ENCODE measurements at places on chromosomes 4 and X.

DNA sequence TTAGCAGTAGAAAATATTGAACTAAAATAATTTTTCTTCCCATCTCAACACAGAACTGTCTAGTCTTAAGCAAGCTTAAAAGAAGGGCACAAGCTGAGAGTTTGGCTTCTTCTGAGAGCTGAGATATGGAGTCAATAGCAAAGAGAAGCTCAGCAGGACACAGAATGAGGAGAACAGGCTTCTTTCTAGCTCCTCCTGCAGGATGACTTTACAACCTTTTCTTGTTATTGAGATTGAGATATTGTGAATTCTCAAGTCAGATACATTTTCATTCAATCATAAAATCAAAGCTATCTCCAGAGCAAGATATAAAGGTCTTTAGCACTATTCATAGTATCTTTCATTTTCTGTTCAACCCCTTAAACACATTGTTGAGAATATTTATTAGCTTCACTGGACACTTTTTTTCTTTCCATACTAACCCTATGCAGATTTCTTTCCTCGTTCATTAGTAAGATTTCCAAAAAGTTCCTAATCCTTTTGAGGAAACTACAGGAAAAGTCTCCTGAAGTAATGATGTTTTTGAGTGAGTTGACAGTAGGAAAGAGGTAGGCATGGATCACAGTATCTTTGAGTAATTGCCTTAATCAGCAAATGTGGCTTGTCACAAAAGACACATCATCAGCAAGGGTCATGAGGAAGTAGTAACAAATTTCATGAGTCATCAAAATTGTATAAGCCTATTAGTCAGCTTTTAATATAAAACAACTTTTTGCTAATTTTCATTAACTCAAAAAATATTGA is 17.8 kb upstream of the CXCL3 start:
- DNase-seq, result peak; percentile 27

GRCh38 chrX:105803891-105804290 is 18.4 kb upstream of the NRK start:
- no peak for DNase-seq

DNA sequence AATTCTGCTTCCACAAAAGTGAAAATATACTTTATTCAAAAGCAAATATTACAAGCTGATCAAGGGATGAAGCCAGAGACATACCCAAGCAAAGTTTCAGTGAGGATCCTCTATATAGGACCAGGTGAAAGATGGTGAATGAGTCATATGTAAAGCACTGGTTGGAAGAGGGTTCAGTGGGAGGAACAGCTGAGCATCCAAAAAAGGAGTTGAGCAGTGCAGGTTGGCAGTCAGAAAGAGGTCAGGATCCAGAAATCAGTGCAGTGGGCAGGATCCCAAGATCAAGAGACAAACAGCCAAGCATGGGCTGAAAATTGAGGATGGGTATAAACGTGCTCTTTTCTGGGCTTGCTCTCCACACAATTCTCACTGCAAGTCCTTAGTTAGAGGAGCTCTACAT is 30.3 kb downstream of the OTC start:
- no peak for DNase-seq

DNA sequence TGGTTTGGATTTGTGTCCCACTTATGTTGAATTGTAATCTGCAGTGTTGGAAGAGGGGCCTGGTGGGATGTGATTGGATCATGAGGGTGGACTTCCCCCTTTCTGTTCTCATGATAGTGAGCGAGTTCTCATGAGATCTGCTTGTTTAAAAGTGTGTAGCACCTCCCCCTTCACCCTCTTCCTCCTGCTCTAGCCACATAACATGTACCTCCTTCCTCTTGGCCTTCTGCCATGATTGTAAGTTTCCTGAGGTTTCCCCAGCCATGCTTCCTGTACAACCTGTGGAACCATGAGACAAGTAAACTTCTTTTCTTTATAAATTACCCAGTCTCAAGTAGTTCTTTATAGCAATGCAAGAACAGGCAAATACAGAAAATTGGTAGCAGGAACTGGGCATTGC is 138.7 kb downstream of the INPP4B start:
- DNase-seq, result peak; percentile 83

DNA sequence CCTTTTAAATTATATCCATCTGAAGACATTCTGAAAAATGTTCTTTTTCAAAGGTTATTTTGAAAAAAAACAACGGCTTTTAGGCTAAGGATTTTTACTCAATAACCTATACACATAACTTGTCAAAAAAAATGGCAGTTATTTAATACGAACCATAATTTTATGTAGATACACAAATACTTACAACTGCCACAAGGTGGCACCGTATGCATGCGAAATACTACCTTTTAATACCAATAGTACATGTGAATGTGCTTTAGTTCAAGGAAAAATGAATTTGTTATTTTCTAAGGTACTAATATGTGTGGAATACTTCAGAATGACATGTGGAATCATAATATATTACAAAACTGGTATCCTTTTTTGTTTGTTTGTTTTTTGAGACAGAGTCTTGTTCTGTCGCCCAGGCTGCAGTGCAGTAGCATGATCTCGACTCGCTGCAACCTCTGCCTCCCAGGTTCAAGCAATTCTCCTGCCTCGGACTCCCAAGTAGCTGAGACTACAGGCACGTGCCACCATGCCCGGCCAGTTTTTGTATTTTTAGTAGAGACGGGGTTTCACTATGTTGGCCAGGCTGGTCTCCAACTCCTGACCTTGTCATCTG is 4.6 kb upstream of the MAD2L1 start:
- DNase-seq, result peak; percentile 77

DNA sequence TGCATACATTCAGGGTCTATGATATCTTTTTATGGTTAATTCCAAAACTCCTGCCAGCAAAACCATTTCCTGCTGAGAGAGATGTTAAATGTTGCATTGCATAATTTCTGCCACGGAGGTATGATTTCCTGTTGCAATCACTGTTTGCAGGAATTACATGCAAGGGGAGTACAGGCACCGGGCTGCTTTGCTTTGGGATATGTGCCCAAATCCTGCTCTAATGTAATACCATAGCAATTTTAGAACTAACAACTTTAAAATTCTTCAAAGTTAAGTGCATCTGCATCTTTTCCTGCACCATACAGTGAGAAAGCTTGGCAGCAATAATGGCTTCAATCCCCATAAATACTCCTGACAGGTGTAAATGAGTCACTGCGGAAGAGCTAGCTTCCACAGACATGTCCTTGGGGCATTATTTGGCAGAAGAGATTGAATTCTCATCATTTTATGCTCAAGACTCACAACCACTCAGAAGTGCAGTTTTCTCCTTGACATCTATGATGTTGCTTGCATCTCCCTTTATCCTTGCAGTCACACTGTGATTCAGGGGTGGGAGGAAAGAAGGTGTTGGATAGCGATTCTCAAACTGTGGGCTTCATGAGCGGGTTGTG is 29.6 kb downstream of the TRIM2 start:
- no peak for DNase-seq
